ENCODE measurements at places on chromosomes 13 and 19. TPM values are rescaled to one million over a fixed set of nuclear protein-coding genes. Genes with fewer than 3 reads are reported as not detected.

C19orf67 gene
- polyA plus RNA-seq: not detected

KLF1 gene
- polyA plus RNA-seq: not detected

SBK2 gene
- 0.28 TPM for polyA plus RNA-seq

GZMM gene
- not detected for polyA plus RNA-seq

LYL1 gene
- polyA plus RNA-seq: 2.2 TPM

KLK12 gene
- not detected for polyA plus RNA-seq

WASF3 gene
- polyA plus RNA-seq: 12.8 TPM

AP1M2 gene
- 0.05 TPM for polyA plus RNA-seq

RFXANK gene
- polyA plus RNA-seq: 98.2 TPM

BIVM gene
- 12.8 TPM for polyA plus RNA-seq

ZFP36 gene
- 19.7 TPM for polyA plus RNA-seq

ZIM2 gene
- polyA plus RNA-seq: not detected

SCGB2B2 gene
- 0.03 TPM for polyA plus RNA-seq

PSG7 gene
- polyA plus RNA-seq: 0.05 TPM

LNX2 gene
- 4.6 TPM for polyA plus RNA-seq

USF2 gene
- polyA plus RNA-seq: 83.6 TPM

ZNF546 gene
- 1.2 TPM for polyA plus RNA-seq

FCAR gene
- not detected for polyA plus RNA-seq

TNFRSF19 gene
- 4.6 TPM for polyA plus RNA-seq

FXYD1 gene
- not detected for polyA plus RNA-seq

KLK14 gene
- polyA plus RNA-seq: 0.19 TPM

KLK6 gene
- polyA plus RNA-seq: not detected

NAPSA gene
- 0.43 TPM for polyA plus RNA-seq

ZNF492 gene
- 0.28 TPM for polyA plus RNA-seq

GFY gene
- polyA plus RNA-seq: not detected

CEACAM4 gene
- polyA plus RNA-seq: not detected

SERTM1 gene
- 0.06 TPM for polyA plus RNA-seq

ATP4B gene
- not detected for polyA plus RNA-seq

PEAK3 gene
- polyA plus RNA-seq: not detected

RANBP3 gene
- 84.0 TPM for polyA plus RNA-seq

NECTIN2 gene
- 121 TPM for polyA plus RNA-seq

NUP58 gene
- polyA plus RNA-seq: 18.1 TPM

ZNF730 gene
- 0.58 TPM for polyA plus RNA-seq

APC2 gene
- 1.8 TPM for polyA plus RNA-seq

HMG20B gene
- polyA plus RNA-seq: 92.0 TPM

MCEMP1 gene
- polyA plus RNA-seq: not detected

MEDAG gene
- 0.03 TPM for polyA plus RNA-seq

TIMM13 gene
- 76.9 TPM for polyA plus RNA-seq

SMIM44 gene
- polyA plus RNA-seq: not detected

ADPRHL1 gene
- 1.2 TPM for polyA plus RNA-seq

LACC1 gene
- polyA plus RNA-seq: 4.2 TPM
